HepG2 (cell line): ENCODE measurements at places on chromosomes 1 and 21. TPM values are rescaled to one million over a fixed set of nuclear protein-coding genes. Genes with fewer than 3 reads are reported as not detected.

The KCND3 gene
- not detected in 2 replicates for total RNA-seq

GRCh38 chr1:29505532-29506220 lies 269.4 kb downstream of the PTPRU start:
- no peak for DNase-seq

The VHLL gene
- total RNA-seq: 0.24 TPM in 1 of 2 replicates, not detected in the other

DNA sequence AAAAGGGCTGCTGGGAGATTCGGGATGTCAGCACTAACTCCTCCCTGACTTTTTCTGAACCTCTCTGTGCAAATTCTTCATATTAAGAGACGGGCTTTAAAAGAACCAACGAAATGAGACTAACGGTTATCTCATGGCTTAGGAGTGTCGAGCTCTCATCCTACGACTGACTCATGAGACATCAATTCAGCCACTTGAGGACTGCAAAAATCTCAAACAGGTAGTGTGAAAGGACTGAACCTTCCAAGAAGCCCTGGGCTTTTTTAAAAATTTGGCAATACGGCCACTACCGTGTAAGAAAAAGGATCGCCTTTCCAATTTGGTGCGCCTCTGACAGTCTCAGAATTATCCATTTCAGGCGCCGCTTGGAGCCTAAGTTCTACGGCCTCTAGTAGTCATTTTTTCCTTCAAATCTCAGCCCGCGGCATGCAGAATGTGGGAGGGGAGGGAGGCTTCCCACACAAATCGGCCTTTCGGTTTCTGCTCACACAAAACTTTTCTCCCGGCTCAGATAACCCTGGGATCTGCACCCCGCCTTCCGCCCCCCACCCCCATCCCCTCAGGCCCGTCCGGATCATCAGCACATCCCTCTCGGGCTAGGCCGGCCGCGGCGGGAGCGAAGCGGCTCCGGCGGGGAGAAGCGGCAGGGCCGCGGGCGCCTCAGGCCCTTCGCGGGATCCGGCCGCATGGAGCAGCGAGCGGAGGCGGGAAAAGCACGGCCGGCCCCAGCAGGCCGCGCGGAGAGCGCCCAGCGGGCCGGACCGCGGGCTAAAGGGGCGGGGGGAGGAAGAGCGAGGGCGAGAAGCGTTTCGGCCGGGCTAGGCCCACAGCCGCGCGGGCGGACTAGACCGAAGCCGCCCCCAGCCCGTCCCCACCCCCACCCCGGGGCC lies 618 bp downstream of the HNRNPR start:
- DNase-seq: peak; percentile 25

The ANKRD65 gene
- 28.3 and 30.1 TPM in 2 replicates for total RNA-seq

- no peak for DNase-seq
These were observed 112.4 kb upstream of the ZNF648 start for GRCh38 chr1:182173808-182174512.

DNA sequence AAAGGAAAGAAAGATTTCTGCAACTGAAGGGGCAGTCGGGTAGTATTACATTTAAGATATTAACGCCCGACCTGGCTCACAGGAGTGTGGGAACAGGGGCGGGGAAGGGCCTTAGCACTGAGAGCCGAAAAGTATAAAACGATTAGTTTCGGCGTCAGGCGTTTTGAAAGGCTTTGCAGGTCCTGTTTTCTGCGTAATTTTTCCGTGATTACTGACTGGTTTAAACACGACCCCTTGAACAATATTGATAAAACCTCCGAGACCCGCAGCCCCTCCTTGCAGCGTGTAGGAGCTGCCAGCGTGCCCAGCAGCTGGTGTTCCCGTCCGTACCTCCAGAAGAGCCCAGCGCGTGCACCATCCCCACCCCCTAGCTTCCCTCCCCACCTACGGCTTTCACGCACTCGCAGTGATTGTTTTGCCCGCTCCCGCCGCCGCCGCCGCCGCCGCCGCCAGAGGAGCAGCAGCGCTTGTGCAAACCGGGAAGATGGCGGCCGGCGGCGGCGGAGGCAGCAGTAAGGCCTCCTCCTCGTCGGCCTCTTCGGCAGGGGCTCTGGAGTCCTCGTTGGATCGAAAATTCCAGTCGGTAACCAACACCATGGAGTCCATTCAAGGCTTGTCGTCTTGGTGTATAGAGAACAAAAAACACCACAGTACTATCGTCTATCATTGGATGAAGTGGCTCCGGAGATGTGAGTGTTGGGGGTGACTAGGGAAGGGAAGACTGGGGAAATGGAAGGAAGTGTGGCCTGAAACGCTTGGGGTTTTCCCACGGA lies 470 bp downstream of the RPRD2 start:
- DNase-seq: peak; percentile 72

- DNase-seq: no peak
These were observed at the start of gene S100A8 for GRCh38 chr1:153390938-153391710. Gene S100A8 (minus strand): TSS chr1:153391073. CDS start chr1:153390535, 538 bp downstream.

The HLCS gene
- 11.7 and 12.3 TPM in 2 replicates for total RNA-seq

The CFAP126 gene
- total RNA-seq: not detected in 2 replicates

DNA sequence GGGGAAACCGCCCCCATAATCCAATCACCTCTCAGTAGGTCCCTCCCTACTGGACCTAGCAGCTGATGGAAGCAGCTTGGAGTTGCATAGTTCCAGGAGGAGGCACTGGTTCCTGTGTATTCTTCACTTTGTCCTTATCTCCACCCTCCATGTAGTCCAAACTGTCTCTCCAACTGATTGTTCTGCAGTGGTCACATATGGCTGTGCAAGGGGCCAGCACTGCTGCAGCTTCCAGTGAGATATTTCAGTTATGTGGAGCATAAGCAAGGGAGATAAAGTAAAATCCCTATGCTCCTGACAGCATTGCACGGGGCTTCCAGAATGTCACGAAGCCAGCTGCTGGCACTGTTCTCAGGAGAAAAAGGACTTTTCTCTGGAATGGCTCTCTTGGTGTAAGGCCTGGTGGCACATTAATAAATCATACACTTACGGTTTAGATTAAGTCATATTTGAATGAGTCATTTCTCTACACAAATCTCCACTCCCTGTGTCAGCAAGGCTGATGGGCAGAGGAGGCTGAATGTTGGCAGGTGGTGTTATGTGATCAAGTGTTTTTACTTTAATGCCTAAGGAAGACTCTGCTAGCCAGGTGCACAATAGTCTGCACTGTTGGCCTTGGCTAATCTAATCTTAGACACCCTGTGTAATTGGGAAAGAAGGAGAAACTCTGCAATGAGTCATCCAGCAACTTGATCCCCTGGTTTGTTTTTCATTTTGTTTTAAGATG lies 93.4 kb downstream of the KCNK1 start:
- DNase-seq: no peak

- peak; percentile 54 for DNase-seq
These were observed 8.9 kb upstream of the GPR37L1 start for GRCh38 chr1:202113690-202114300.

DNA sequence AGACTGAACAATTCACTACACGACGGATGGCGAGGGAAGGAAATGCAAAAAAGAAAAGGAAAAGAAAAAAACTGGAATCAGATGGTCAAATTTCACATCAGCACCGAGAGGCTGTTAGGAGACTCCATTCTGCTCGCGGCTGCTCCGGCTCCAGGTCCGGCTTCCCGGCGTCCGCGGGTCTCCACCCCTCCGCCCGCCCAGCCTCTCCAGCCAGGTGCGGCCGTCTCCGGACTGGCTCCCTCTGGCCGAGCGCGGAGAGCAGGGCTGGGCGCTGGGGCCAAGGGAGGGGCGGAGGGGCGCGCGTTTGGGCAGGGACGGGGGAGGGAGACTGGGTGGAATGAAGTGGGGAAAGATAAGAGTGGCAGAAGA lies 332 bp downstream of the KCNJ6 start:
- DNase-seq: no peak

GRCh38 chr1:206708882-206709281 lies 24.2 kb downstream of the MAPKAPK2 start:
- DNase-seq: no peak

The LMX1A gene
- 0.07 TPM in 1 of 2 replicates, not detected in the other for total RNA-seq

DNA sequence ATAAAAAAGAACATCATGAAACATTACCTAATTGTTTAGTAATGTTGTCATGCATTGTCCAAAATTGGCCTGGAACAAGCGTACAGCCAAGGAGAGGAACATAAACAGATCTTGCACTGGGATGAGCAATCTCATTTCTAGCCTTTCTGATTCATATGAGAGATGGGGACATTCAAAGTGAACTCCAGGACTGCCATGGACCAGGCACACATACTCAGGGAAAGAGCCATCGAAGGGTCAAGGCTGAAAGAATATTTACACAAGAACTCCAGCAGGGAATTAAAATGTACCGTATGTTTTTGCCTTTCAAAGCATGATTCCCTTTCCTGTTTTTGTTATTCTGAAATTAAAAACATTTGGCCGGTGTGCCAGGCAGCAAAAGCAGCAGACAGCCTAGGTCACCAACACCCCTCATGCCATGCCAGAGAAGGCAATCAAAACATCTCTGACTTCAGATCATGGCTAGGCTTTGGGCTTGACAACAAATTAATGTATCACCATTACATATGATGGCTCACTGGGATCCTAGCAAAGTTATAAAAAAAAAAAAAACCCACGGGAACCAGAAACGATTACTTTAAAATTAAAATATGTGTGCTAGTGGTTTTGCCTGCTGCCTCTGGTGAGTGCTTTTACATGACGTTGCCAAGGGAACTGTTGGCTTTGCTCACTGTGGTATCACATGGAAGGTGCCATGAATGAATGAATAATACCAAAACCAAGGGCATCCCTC lies 159.8 kb downstream of the TGFBR3 start:
- DNase-seq: peak; percentile 40

The GATAD2B gene
- total RNA-seq: 3.2 and 5.3 TPM in 2 replicates

The GPR161 gene
- 0.08 and 0.35 TPM in 2 replicates for total RNA-seq

- peak; percentile 71 for DNase-seq
These were observed 25.1 kb upstream of the CLIC4 start for GRCh38 chr1:24720152-24720551.

DNA sequence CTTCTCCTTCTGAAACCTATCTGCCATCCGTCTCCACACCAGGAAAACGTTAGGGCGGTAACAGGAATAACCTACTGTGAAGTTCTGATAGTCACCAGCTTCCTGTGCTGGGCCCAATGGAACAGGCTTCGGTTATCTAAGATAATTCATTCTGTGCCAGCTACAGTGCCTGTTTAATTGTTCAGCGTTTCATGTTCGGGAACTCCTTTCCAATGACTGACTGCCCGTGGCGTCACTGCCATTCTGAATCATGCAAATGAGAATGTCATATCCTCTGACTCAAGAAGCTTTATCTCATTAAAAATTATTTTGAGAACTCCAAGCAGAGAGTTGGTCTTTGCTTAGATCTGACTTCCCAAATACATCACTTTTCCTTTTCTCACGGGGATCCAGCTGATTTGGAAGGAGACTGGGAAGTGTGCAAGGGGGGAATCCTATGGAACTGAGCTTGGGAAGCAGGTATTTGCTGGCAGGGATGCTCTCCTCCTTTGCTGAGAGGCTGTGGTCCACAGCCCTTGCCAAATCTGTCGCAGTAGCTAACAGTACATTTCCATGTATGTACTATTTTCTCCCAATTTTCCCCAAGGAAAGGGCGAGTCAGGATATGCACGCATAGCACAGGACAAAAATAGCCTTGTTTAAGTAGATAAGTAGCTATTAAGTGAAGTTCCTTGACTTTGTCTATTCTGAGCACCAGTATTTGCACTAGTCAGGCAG lies 358.7 kb downstream of the LTN1 start:
- DNase-seq: no peak

The MIXL1 gene
- 7.6 and 8.6 TPM in 2 replicates for total RNA-seq

- no peak for DNase-seq
These were observed 2.2 kb upstream of the RHEX start for GRCh38 chr1:206050655-206051235.

DNA sequence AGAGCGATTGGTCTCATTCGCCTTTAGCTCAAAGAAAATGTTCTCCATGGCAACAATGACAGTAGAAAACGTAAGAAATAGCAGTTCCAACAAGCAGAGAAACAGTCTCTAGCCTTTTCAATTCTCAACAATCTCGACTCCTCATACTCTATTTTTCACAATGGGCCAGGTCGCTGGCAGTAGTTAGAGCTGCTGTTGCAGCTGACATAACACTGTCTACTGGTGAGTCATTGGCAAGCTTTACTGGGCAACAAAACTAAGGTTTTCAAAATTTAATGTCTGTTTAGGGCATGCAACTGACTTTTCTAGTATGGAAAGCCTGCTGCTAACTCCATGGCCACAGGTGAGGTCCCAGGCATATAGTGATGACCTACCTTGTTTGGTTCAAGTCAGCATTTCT lies 221.1 kb upstream of the KAZN start:
- DNase-seq: no peak

DNA sequence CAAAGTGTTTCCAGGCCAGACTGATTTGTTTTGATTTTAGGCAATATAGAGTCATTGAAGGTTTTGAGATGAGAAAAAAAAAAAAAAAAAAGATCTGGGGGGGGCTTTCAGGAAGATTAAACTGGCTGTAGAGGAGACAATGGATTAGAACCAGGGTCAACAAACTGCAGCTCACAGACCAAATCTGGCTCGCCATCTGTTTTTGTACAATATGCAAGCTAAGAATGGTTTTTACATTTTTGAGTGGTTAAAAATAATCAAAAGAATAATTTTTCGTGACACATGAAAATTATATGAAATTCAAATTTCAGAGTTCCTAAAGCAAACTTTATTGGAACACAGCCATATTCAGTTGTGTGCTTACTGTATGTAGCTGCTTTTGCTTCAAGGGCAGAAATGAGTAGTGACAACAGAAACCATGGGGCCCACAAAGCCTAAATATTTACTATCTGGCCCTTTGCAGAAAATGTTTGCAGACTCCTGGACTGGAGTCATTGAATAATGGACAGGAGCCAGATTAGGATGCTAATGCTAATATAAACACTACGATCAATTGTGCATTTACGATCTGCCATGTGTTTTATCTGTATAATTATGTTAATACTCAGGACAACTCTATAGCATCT lies 375.7 kb upstream of the DAB1 start:
- no peak for DNase-seq
